T-cell (primary cell): ENCODE measurements at places on chromosomes 4 and X.

DNA sequence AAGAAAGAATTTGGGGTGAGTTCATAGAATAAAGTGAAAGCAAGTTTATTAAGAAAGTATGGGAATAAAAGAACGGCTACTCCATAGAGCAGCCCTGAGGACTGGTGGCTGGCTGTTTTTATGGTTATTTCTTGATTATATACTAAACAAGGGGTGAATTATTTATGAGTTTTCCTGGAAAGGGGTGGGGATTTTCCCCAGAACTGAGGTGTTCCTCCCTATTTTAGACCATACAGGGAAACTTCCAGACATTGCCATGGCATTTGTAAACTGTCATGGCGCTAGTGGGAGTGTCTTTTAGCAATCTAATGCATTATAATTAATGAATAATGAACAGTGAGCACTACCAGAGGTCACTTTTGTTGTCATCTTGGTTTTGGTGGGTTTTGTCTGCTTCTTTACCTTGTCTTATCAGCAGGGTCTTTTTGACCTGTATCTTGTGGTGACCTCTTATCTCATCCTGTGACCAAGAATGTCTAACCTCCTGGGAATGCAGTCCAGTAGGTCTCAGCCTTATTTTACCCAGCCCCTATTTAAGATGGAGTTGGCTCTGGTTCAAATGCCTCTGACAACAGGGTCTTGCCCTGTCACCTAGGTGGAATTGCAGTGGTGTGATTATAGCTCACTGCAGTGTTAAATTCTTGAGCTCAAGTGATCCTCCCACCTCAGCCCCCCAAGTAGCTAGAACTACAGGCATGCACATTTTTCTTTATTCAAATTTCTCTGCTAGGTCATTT lies 27.1 kb downstream of the RAPGEF2 start:
- no peak overlapping the region for H3K4me3 ChIP-seq
- H3K27me3 ChIP-seq, result no peaks in the 10 kb centered on the region
- no peak overlapping the region for H3K27ac ChIP-seq
- H3K4me1 ChIP-seq, result no peaks in the 10 kb centered on the region

- H3K27me3 ChIP-seq, result peaks cover 3% of the 10 kb centered on the region
- no peak for DNase-seq
- H3K4me1 ChIP-seq, result no peaks in the 10 kb centered on the region
- H3K36me3 ChIP-seq, result no peaks in the 10 kb centered on the region
These were observed 24.8 kb downstream of the SMIM20 start for GRCh38 chr4:25938787-25939186.

GRCh38 chr4:74267998-74268606 lies 40.2 kb upstream of the EPGN start:
- H3K4me1 ChIP-seq, result no peaks in the 10 kb centered on the region
- no peaks in the 10 kb centered on the region for H3K27me3 ChIP-seq
- no peaks in the 10 kb centered on the region for H3K36me3 ChIP-seq
- no peak overlapping the region for H3K4me3 ChIP-seq
- no peak overlapping the region for H3K27ac ChIP-seq
- no peak for DNase-seq

GRCh38 chr4:163142246-163142645 lies 24.4 kb downstream of the NAF1 start:
- no peak overlapping the region for H3K27ac ChIP-seq
- no peak overlapping the region for H3K4me3 ChIP-seq
- H3K4me1 ChIP-seq, result no peaks in the 10 kb centered on the region
- peaks cover 14% of the 10 kb centered on the region for H3K36me3 ChIP-seq

DNA sequence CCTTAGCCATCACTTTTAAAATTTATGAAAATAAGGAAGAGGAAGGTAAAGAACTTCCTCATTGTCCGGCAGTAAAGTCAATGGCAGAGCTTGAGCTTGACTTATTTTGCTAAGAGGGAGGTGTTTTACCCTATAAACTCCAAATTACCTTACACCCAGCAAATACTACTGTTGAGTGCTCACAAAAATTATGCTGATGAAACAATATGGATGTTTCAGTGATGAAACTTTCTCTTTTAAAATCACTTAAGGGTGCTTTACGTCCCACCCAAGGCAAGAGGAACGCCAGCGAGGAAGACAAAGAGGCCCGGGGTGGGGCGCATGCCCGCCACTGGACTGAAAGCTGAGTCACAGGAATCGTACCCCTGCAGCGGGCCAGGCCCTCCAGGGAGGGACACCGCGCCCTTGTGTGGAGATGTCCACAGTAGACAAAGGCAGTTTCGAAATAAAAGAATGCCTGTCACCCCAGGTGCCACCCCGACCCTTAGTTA lies 560 bp upstream of the TMSB4X start:
- H3K27ac ChIP-seq, result peak overlapping the region; percentile 94
- no peaks in the 10 kb centered on the region for H3K36me3 ChIP-seq
- peak overlapping the region; percentile 90 for H3K4me3 ChIP-seq
- H3K27me3 ChIP-seq, result no peaks in the 10 kb centered on the region

DNA sequence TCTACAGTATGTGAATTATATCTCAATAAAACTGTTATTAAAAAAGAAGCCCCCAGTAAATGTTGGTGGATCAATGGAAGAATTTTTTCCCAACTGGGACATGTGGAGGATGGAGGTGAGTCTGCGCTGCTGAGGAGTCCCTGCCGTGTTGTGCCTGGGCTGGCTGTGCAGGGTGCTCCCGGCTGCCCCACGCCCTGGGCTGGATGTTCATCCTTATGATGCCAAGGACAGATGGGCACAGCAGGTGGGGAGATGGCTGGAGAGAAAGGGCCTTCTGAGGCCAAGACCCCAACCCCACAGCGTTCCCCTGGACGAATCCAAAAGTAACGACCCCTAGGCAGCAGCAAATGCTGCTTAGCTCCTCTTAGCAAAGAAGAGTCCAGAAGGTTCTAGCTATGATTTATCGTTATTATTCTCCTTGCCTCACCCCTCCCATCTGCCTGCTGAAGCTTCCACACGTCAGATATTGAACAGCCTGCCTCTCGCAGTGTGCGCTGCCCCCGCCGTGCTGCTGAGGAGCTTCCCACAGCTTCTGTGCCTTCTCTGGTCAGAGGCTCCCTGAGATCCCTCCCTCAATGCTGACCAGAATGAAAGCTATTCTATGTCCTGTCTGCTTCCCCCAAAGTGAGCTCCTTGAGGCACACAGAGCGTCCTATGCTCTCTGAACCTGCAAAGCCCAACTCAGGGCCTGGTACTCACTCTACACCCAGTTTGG lies 26.5 kb downstream of the HMX1 start:
- no peak overlapping the region for H3K27ac ChIP-seq
- H3K36me3 ChIP-seq, result no peaks in the 10 kb centered on the region
- H3K4me1 ChIP-seq, result no peaks in the 10 kb centered on the region
- H3K4me3 ChIP-seq, result no peak overlapping the region

- no peak overlapping the region for H3K4me3 ChIP-seq
- DNase-seq, result no peak
- no peaks in the 10 kb centered on the region for H3K36me3 ChIP-seq
These were observed 44.2 kb downstream of the TBC1D14 start for GRCh38 chr4:6953751-6954380.

- no peak for DNase-seq
- H3K36me3 ChIP-seq, result no peaks in the 10 kb centered on the region
- no peaks in the 10 kb centered on the region for H3K27me3 ChIP-seq
These were observed 1707.4 kb downstream of the PCDH7 start for GRCh38 chr4:32427566-32427965.

GRCh38 chrX:107766470-107767150 lies 9.0 kb downstream of the TSC22D3 start:
- H3K27ac ChIP-seq, result no peak overlapping the region
- no peaks in the 10 kb centered on the region for H3K36me3 ChIP-seq
- no peaks in the 10 kb centered on the region for H3K4me1 ChIP-seq
- no peak for DNase-seq
- no peaks in the 10 kb centered on the region for H3K27me3 ChIP-seq
- H3K4me3 ChIP-seq, result no peak overlapping the region

DNA sequence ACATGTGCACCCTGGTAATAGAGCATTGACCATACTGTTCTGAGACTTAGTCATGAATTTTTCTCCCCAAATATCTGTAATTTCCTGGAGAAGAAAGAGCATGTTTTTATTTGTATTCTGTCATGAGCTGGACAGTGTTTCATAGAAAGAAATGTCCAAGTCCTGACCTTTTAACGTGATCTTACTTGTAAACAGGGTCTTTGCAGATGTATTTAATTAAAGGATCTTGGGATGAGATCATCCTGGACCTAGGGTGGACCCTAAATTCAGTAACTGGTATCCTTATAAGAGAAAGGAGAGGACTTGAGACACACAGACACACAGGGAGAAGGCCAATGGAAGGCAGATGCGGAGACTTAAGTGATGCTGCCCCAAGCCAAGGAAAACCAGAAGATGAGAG lies 3.6 kb downstream of the ADGRA3 start:
- peaks cover 11% of the 10 kb centered on the region for H3K27me3 ChIP-seq
- H3K36me3 ChIP-seq, result no peaks in the 10 kb centered on the region
- DNase-seq, result no peak
- no peak overlapping the region for H3K27ac ChIP-seq
- no peaks in the 10 kb centered on the region for H3K4me1 ChIP-seq

- DNase-seq, result no peak
- H3K4me3 ChIP-seq, result no peak overlapping the region
- peaks cover 10% of the 10 kb centered on the region for H3K4me1 ChIP-seq
- H3K27ac ChIP-seq, result no peak overlapping the region
These were observed 2.0 kb upstream of the AP1S2 start for GRCh38 chrX:15856636-15857035.

- no peaks in the 10 kb centered on the region for H3K27me3 ChIP-seq
- H3K27ac ChIP-seq, result no peak overlapping the region
- no peak overlapping the region for H3K4me3 ChIP-seq
- no peak for DNase-seq
- no peaks in the 10 kb centered on the region for H3K36me3 ChIP-seq
- no peaks in the 10 kb centered on the region for H3K4me1 ChIP-seq
These were observed 32.4 kb upstream of the REPS2 start for GRCh38 chrX:16914058-16914457.

- H3K4me1 ChIP-seq, result peaks cover 2% of the 10 kb centered on the region
- H3K4me3 ChIP-seq, result no peak overlapping the region
- H3K27me3 ChIP-seq, result peaks cover 5% of the 10 kb centered on the region
- no peak for DNase-seq
These were observed 196.5 kb upstream of the FTHL17 start for GRCh38 chrX:31268359-31268758.

DNA sequence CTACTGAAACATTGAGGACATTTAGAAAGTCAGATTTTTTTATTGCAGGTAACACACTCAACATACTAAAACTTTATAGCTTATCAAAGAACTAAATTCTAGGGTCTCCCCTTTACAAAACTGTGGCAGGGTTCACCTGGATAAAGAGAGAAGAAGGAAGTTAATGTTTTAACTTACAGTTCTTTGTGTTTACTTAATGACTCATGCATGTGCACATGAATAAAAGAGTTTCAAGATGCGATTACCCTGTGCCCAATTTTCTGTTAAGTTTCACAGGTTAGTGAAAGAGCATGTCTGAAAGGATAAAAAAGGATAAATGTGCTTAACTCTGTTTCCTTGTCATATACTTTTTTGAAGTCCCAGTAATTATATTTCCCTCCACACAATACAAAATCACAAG lies 16.8 kb downstream of the DCAF8L1 start:
- H3K4me1 ChIP-seq, result no peaks in the 10 kb centered on the region
- DNase-seq, result no peak
- no peak overlapping the region for H3K4me3 ChIP-seq
- no peak overlapping the region for H3K27ac ChIP-seq

GRCh38 chr4:133903029-133903428 lies 298.6 kb downstream of the PABPC4L start:
- no peaks in the 10 kb centered on the region for H3K36me3 ChIP-seq
- no peak for DNase-seq
- H3K4me3 ChIP-seq, result no peak overlapping the region

GRCh38 chr4:24089851-24090534 lies 200.1 kb upstream of the PPARGC1A start:
- no peaks in the 10 kb centered on the region for H3K36me3 ChIP-seq
- no peaks in the 10 kb centered on the region for H3K27me3 ChIP-seq
- no peak overlapping the region for H3K4me3 ChIP-seq
- H3K4me1 ChIP-seq, result no peaks in the 10 kb centered on the region

- no peaks in the 10 kb centered on the region for H3K36me3 ChIP-seq
- peaks cover 2% of the 10 kb centered on the region for H3K27me3 ChIP-seq
- H3K4me3 ChIP-seq, result no peak overlapping the region
- no peak for DNase-seq
These were observed 66.6 kb downstream of the BANK1 start for GRCh38 chr4:101857176-101857575.

- H3K4me3 ChIP-seq, result no peak overlapping the region
- no peak overlapping the region for H3K27ac ChIP-seq
- H3K4me1 ChIP-seq, result no peaks in the 10 kb centered on the region
- H3K36me3 ChIP-seq, result no peaks in the 10 kb centered on the region
- H3K27me3 ChIP-seq, result peaks cover 2% of the 10 kb centered on the region
These were observed 736.1 kb upstream of the FRG1 start for GRCh38 chr4:189204616-189205015.

DNA sequence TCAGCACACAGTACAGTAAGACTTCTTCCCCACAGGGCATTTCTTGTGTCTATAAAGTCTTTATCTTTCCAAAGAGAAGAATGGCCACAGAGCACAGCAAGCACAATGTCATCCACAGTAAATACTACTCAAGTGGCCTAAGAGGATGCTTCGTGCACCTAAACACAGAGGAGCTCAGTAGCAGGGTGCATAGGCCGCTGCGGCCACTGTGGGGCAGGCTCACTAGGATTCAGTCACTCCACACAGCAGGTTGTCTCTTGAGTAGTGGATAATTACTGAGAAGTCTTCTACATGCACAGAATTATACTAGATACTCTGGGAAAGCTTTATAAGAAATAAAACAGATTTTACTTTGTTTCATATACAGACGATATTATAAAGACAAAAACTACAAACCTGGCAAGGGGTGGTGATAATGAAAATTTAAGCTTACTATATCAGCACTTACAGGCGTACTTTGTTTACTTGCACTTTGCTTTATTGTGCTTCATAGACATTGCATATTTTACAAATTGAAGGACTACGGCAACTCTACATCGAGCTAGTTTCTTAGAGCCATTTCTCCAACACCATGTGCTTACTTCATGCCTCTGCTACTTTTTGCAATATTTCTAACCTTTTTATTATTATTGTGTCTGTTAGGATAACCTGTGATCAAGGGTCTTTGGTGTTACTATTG lies 78.5 kb downstream of the PRDM5 start:
- no peak for DNase-seq
- H3K4me3 ChIP-seq, result no peak overlapping the region
- no peaks in the 10 kb centered on the region for H3K36me3 ChIP-seq
- no peaks in the 10 kb centered on the region for H3K27me3 ChIP-seq

DNA sequence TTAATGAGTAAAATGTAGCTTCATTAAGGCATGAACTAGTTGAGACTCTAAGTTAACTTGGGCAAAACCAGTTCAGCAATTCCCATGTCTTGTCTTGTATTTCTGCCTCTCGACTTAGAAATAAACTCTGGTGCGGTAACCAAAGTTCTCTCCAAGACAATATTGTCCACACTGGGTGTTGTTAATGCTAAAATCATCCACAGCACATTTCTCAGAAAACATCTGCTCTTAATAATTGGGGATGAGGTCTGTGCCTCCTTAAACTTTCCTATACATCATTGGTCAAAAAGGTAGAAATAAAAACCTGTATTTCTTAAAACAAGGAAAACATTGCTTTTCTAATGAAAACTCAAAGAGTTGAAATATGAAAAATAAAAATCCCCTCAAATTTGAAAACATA lies 32.9 kb upstream of the MID1 start:
- no peak for DNase-seq
- H3K27ac ChIP-seq, result no peak overlapping the region
- H3K36me3 ChIP-seq, result no peaks in the 10 kb centered on the region
- no peaks in the 10 kb centered on the region for H3K27me3 ChIP-seq

GRCh38 chrX:11944501-11944900 lies 186.5 kb downstream of the MSL3 start:
- H3K27ac ChIP-seq, result no peak overlapping the region
- H3K36me3 ChIP-seq, result no peaks in the 10 kb centered on the region
- no peak for DNase-seq
- no peaks in the 10 kb centered on the region for H3K4me1 ChIP-seq
